ENCODE measurements at places on chromosomes 16 and 17.

DNA sequence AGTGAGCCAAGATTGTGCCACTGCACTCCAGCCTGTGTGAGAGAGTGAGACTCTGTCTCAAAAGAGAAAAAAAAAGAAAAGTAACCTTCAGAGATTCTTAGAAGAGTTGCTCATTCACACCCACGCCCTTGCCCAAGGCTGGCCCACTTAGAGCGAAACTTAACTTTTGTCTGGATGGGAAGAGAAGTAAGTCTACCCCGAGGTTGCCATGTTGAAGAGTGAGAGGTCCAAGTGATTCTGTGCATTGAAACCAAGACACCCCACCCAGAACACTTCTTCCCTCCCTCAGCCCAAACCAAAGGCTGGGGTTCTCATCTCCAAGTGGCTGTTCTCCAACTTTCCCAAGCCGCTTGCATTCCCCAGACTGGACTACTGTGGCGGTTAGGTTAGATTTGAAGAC, 2.4 kb upstream of the CISD3 start:
- DNase-seq, result no peak

- no peak for DNase-seq
These were observed 217.3 kb upstream of the ERCC4 start for GRCh38 chr16:13702614-13703013.

DNA sequence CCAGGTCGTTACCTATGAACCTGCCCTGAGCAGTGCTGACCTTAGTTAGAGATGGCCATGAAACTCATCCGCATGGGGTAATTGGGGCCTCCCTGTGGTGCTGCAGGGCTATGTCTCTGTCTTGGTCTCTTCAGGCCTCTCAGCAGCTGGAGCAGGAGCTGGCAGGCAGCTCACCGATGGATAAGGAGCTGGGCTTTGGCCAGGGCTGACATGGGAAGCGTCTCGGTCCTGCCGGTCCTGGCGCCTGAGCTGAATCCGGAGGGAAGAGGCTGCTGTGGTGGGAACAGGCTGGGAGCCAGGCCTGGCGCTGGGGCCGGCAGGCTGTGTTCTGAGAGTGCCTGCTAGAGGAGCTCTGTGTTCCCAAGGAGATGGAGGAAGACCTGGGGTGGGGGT, 10.1 kb downstream of the IL32 start:
- no peak for DNase-seq

DNA sequence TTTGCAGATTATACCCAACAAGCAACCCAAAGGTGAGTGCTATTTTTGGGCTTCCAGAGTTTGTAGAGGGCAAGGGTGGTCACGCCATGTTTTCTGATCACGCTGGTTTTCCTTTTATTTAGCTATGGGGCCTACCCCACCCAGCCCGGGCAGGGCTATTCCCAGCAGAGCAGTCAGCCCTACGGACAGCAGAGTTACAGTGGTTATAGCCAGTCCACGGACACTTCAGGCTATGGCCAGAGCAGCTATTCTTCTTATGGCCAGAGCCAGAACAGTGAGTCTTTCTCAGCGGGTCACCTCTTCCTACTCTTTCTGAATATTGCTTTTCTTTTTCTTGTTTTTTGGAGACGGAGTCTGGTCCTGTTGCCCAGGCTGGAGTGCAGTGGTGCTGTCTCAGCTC, 2.5 kb downstream of the FUS start:
- no peak for DNase-seq

- DNase-seq, result no peak
These were observed 6.6 kb upstream of the JUP start for GRCh38 chr17:41792845-41793783.

DNA sequence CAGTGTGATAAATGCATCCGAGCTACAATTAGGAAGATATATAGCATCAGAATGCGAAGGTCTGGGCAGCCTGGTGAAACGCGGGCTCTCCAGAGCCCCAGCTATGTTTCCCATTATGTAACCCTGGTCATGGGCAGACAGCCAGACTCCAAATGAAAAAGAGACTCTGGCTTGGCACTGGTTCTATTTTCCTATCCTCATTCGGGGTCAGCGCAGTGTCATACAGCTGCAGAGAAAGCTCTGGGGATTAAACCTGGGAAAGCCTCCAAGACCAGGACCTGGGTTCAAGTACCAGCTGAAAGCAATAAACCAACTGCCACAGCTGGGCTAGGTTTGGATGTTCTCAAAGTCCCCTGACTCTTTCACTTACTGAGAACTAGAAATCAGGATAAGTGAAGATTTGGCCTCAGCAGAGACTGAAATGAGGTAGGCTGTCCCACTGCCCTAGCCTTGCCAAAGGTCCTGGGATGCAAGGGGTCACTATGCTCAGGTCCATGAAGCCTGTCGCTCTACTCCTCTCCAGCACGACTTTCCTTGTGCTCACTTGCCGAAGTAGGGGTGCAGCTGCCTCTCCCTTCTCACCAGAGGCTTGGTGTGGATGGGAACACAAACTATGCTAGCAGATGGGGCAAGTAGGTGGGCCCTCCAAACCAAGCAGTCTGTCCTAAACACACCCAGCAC, 123.8 kb downstream of the SMG6 start:
- DNase-seq, result no peak

- DNase-seq, result no peak
These were observed 19.0 kb upstream of the SMG8 start for GRCh38 chr17:59190806-59191205.

GRCh38 chr16:65679785-65680184, 557.9 kb upstream of the CDH11 start:
- DNase-seq, result no peak

- DNase-seq, result no peak
These were observed 24.4 kb downstream of the SCNN1G start for GRCh38 chr16:23206986-23207385.

DNA sequence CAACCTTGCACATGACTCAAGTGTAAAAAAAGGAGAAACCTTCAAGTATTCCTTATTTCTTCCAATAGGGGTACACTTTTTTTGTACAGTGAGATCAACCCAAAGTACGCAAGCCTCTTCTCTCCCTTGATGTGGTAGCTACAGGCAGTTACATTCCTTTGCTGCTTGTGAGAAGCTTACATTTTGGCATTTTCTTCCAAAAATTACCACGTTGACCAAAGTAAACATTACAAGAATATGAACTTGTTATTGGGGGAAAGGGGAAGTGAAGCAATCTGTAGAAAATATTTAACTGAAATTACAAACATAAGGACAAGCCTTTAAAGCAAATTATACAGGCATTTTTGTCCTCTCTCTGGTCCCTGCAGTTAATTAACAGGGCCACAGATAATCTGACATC, 97.0 kb upstream of the TOB1 start:
- DNase-seq, result no peak

- DNase-seq, result no peak
These were observed 5.2 kb upstream of the SPHK1 start for GRCh38 chr17:76379275-76379641.

DNA sequence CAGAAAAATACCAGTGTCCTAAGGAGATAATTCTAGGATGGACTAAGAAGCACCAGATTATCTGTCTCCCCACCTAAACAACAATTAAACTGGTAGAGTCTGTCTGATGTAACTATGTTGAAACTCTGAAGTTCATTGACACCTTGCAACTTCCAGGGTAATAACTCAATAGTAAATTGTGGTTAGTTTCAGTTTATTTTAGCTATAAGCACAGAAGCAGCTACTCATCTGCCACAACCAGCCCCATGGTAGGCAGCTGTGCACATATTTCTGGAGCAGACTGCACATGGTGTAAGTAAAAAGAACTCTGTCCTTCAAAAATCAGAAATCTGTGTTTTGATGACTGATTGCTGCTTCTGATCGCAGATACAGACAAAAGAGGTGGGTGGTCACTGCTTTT, 852.1 kb downstream of the CDH11 start:
- no peak for DNase-seq

DNA sequence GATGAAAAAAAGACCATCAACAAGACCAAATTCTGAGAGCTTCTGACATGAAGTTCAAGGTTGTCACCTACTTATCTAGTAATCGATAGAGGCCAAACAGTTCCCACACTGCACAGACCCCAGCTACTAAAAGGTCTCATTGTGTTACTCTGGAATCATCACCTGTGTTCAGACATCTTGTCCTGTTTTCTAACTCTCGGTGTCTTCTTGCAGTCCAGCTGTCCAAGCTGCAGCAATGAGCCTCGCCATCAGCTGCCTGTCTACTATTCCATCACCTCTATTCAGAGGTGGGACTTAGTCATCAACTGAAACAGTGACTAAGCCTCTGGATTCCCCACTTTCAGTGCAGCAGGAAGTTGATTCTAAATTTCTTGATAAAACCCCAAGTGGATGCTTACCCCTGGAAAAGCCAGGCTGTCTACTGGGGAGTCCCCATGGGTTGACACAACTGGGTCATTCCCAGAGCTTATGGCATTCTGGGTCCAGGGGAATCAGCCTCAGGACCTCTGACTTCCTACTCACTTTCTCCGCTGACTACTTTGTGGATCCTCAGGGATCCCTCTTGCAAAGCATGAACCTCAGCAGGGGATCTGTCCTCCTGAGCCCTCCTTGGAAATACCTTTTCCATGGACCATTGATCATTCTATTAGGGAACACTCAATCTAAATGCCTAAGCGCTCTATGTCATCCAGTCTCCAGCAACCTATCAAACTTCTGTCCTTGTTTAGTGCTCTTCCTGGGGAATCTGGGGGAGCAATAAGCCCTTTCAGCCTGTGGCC, 46.5 kb downstream of the HNF1B start:
- DNase-seq, result no peak

DNA sequence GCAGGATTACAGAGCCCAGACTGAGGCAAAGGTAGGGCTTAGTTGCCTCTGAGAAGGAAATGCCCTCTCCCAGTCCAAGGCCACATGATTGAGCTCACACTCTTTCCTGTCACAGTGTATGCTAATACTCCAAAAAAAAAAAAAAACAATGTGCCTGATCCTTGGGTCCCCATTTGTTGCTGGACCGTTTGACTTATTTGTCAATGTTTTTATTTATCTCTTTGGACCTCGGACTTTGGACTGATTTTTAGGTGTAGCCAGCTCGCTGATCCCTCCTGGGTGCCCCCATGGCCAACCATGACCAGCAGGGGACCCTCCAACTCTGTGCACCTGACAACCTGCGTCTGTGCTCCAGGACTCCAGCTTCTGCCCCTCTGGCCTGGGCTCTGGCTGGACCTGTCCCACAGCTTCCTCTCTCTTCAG, 622 bp upstream of the CCL16 start:
- no peak for DNase-seq

DNA sequence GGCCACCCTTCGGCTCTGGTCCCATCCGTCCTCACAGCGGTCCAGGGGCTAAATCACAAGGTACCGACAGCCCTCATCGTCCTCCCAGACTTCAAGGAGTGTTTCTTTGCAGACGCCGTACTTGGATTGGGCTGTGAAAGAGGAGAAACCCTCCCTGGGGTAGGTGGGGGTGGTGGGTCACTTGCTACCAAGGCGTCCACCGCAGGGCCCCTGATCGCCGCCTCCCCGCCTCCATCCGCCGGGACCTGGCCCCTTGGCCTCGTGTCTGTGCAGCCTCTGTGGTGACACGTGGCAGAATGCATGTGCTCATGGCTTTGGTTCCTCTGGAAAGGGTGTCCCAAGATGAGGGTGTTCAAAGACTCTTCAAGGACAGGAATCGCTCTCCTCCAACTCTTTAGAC, 151.4 kb downstream of the BANP start:
- DNase-seq, result no peak

- peak; percentile 13 for DNase-seq
These were observed 1.5 kb downstream of the CD300LF start for GRCh38 chr17:74711058-74711824.

- no peak for DNase-seq
These were observed 23.2 kb downstream of the COIL start for GRCh38 chr17:56937687-56938086.

GRCh38 chr16:82641336-82641984, 14.7 kb downstream of the CDH13 start:
- no peak for DNase-seq

GRCh38 chr16:85184404-85184803, 72.1 kb upstream of the CIBAR2 start:
- no peak for DNase-seq

DNA sequence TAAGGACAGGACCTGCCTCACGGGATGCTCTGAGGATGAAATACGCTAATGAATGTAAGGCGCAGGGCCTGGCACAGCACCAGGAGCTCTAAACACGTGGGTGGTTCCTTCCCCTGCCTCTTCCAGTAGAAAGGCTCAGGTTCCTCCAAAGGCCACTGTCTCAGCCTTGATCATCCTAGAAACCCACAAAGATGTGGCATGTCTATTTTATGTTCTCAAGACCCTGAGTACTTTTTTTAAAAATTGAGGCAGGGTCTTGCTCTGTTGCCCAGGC, 17.0 kb upstream of the MEAK7 start:
- no peak for DNase-seq

GRCh38 chr17:16254773-16255400, 37.9 kb downstream of the PIGL start:
- no peak for DNase-seq

GRCh38 chr17:81309140-81309858, 14.2 kb upstream of the SLC38A10 start:
- DNase-seq, result no peak

GRCh38 chr17:6498901-6499540, 54.8 kb downstream of the PIMREG start:
- DNase-seq, result no peak

GRCh38 chr17:57629886-57630285, 115.2 kb downstream of the CCDC182 start:
- no peak for DNase-seq

- peak; percentile 82 for DNase-seq
These were observed 54.3 kb upstream of the SREBF1 start for GRCh38 chr17:17890773-17891759.

DNA sequence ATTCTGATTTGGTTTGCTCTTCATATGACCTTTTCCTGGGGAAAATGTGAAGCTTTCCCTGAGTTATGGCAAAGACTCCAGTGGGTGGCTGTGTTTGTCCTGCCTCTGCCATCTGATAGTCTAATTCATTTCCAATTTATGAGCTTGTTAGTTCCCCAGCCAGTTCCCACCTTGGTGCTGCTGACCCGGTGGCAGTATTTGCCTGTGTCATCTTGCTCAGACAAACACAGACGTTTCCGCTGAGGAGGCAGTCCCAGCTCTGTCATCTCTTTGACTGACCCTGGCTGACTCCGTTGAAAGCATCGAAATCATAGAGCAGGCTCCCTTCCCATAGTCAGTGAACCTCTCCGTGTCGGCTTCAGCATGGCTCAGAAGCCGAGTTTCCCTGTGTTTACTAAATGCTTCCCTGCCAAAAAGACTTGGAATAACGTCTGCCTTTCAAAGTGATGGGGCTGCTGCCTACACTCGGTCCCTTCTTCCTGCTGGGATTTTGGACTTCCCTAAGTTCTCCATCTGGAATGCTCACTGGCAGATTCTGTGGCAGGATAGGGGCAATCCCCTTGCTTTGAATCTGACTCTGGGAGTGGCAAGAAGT, 538.3 kb downstream of the NPIPA7 start:
- no peak for DNase-seq

- no peak for DNase-seq
These were observed 87.5 kb downstream of the DYNLRB2 start for GRCh38 chr16:80628254-80628653.

DNA sequence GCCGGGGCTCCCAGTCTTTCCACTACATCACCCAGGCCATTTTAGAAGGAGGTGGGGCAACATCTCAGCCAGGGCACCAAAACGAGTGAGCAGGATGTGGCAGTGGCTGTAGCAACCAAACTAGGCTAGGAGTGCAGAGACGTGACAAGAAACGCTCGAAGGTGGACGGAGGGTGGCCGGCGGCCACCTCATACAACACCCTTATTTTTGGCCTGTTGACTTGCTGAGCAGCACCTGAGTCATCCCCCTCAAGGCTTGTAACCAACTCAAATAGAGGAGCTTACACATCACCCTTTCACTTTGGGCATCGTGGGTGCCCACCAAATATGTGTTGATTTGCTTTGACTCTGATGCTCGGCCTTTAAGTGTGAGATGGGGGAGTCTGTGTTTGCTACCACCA, 23.7 kb upstream of the SOX9 start:
- DNase-seq, result no peak

GRCh38 chr16:24826096-24826690, 19.6 kb upstream of the SLC5A11 start:
- no peak for DNase-seq
